ENCODE measurements at places on chromosomes 6 and 20.

DNA sequence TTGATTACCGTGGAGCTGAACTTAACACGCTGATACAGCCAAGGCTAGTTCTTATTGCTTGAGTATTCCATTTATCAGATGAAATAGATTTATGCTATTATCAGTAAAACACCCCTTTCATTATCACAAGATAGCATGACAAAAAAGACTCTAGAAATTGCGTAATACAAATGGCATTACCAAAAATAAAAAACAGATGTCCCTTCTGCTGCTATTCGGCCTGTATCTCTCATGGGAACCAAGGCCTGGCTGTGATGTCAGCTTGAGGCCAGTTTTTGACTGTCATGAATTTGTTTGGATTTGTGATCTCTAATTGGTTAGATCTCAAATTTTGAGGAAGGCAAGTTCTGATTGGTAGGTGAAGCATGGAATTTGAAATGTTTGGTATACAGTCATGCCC, 25.2 kb downstream of the MEI4 start:
- no peak for DNase-seq

- no peak for DNase-seq
Measured at GRCh38 chr6:29924287-29924686, 18.0 kb upstream of the HLA-A start.

GRCh38 chr6:151309619-151310018, 69.9 kb downstream of the AKAP12 start:
- DNase-seq: no peak

- no peak for DNase-seq
Measured at GRCh38 chr6:16929809-16930208, 168.5 kb upstream of the ATXN1 start.

DNA sequence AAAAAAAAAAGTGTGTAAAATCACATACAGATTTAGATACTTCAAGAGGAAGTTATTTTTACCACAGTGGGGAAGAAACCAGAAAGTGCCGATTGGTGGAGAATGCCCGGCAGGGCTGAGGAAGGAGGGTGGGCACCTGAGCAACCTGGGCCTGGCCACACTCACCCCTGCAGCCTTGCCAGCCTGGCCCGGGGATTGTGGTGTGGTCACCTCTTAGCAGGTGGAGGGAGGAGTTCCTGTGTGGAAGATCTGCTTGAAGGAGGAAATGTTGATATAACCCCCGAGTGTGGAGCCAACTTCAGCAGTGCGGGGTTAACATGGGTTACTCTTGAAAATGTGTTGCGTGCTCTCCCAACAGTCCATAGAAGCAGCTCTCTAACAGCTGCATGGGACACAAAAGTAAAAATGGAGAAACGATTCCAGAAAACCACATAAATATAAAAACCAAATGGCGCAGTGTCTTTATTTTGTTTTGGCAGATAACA, 14.7 kb downstream of the UST start:
- DNase-seq: no peak

DNA sequence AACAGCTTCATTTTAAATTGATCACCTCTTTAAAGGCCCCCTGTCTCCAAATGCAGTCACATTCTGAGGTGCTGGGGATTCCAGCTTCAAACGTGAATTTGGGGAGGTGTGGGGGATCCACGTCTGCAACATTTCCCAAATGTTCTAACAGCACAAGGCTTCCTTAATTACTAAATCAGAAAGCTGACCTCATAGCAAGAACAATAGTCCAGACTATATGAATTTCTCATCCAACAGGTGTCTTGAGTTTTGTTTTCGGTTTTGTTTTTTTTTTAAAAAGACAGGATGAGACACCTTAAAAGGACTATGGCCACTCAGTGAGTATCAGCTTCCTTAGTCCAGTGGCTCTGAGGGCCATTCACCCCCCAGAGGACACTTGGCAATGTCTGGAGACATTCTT, 11.5 kb downstream of the ATP9A start:
- no peak for DNase-seq

DNA sequence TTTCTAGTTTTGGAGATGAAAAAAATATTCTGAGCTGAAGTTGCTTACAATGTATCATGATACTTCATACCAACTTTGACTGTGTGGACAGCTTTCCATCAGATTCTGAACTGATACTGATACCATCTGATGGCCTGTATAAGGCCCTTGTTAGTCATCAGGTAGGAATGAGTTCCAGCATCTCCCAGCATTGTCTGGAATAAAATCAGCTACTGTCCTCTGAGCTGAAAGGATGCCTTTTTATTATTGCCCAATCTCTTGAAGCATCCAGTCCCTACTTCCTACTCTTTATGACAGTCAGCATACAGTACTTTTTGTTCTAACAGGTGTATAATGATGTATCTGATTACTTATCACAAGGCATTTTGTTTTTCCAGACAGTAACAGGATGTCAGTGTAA, 70.6 kb upstream of the EYA4 start:
- no peak for DNase-seq

- DNase-seq: no peak
Measured at GRCh38 chr20:9809271-9809670, 29.6 kb downstream of the PAK5 start.

GRCh38 chr6:119938752-119939151, 589.2 kb upstream of the MAN1A1 start:
- no peak for DNase-seq

DNA sequence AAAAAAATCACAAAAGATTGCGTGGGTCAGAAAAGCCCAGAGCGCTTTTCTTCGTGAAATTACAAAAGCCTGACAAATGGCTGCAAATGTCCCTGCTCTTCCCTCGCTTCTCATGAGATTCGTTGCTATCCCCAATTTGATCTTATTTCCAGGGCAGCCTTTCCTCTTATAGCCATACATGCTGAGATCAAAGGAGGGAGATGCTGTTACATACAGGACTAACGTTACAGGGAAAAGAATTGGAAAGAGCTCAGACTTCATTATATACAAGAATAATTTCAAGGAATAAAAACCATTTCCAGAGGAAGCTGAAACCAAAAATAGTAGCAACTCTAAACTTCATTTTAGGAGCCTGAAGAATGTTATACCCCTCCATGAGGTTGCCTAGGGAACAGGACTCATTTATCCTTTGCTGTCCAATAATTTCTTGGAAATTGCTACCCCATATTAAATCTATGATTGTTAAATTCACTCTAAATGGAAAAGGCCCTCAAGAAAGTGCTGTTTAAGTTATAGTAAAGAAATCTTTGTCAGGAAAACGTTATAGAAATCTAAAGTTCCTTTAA, 81.0 kb downstream of the METTL24 start:
- no peak for DNase-seq

- DNase-seq: no peak
Measured at GRCh38 chr6:42405021-42405420, 46.7 kb downstream of the TRERF1 start.

- DNase-seq: no peak
Measured at GRCh38 chr6:21603082-21603952, 9.8 kb downstream of the SOX4 start.

DNA sequence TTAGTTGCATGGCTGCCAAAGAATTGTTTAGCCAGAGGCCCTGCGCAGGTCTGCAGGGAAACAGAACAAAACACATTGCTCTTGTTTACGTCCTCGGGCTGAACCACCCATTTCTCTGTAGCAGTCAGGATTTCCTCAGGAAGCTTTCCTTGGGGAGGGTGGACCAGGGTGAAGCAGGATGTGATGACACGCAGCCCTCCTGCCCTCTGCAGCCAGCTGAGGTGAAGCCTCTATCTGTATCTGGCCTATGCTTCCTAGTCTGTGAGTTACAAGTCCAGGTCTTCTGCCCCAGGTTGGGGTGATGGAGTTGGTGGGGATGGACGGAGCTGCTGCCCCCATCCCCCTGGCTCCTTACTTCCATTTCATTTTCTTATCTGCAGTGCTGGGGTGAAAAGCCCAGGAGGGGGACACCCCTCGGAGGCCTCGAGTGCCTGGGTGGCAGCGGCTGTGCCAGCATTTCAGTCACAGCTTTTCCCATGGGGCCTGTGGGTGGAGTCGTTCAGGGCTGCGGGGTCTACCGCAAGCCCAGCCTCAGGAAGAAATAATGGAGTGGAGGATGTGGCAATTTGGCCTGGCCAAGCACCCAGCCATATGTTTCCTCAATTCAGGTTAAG, 24.9 kb downstream of the SASH1 start:
- no peak for DNase-seq

GRCh38 chr6:22827760-22828159, 258.4 kb downstream of the HDGFL1 start:
- DNase-seq: no peak

- no peak for DNase-seq
Measured at GRCh38 chr6:46983007-46983411, 59.1 kb downstream of the ADGRF1 start.

GRCh38 chr20:44650771-44651433, 597 bp downstream of the ADA start:
- DNase-seq: no peak

DNA sequence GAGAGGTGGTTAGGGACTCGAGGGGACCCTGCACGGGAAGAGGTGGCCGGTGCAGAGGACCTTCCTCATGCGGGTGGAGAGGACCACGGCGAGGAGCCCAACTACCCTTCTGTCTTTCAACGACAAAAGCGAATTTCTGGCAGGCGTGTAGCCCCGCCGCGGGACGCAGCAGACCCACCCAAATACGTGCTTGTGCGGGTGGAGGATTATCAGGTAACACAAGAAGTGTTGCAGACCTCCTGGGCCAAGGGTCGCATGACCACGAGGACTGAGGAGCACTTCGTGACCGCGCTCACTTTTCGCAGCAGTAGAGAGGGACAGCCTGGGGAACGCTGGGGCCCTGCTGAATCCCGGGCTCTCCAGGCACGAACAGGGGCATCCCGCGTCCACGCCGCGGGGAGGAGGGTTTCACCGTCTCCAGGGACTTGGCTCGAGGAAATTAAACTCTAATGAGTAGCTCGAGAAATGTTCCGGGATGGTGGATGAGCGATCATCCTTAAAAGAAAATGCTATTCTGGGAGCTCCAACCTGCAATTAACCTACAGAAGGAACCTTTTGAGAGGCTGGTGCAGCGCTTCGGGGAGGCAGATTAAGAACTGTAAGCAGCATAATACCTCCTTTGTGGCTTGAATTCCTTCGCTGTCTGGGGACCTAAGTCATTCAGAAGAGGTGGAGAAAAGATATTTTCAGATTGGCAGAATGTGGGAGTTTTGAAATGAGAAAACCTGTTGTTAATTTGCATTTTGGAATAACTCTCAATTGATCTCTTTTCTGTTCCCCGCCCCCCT, 804 bp downstream of the C6orf141 start:
- DNase-seq: no peak

DNA sequence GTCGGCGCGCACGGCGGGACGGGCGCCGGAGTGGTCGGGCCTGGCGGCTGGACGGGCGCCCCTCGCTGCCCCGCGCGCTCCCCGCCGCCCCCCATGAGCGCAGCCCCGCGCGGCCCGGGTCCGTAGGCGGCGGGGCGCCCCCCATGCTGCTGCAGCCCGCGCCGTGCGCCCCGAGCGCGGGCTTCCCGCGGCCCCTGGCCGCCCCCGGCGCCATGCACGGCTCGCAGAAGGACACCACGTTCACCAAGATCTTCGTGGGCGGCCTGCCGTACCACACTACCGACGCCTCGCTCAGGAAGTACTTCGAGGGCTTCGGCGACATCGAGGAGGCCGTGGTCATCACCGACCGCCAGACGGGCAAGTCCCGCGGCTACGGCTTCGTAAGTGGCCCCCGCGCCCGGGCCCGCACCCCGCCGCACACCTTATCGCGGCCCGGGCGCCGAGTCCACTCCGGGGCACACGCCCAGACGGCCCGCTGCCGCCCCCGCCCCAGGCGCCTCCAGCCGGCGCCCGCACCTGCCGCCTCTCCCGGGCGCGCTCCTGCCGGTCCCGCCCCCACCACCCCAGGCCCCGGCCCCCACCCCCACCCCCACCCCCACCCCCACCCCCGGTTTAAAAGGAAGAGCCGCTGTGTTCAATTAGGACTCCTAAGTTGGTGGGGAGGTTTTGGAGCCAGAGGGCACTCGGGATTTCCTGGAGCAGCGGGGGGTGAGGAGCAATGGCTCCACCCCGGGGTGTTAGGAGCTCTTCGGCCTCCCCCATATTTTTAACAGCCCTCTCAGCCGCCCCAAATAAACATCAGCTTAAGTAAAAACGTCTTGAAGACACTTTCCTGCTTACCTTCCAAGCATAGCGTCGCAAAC, 474 bp downstream of the RBM38 start:
- DNase-seq: no peak

GRCh38 chr6:167570460-167571400, 245.8 kb downstream of the TTLL2 start:
- DNase-seq: no peak

GRCh38 chr6:126020305-126021050, 34.1 kb downstream of the TRMT11 start:
- DNase-seq: no peak

DNA sequence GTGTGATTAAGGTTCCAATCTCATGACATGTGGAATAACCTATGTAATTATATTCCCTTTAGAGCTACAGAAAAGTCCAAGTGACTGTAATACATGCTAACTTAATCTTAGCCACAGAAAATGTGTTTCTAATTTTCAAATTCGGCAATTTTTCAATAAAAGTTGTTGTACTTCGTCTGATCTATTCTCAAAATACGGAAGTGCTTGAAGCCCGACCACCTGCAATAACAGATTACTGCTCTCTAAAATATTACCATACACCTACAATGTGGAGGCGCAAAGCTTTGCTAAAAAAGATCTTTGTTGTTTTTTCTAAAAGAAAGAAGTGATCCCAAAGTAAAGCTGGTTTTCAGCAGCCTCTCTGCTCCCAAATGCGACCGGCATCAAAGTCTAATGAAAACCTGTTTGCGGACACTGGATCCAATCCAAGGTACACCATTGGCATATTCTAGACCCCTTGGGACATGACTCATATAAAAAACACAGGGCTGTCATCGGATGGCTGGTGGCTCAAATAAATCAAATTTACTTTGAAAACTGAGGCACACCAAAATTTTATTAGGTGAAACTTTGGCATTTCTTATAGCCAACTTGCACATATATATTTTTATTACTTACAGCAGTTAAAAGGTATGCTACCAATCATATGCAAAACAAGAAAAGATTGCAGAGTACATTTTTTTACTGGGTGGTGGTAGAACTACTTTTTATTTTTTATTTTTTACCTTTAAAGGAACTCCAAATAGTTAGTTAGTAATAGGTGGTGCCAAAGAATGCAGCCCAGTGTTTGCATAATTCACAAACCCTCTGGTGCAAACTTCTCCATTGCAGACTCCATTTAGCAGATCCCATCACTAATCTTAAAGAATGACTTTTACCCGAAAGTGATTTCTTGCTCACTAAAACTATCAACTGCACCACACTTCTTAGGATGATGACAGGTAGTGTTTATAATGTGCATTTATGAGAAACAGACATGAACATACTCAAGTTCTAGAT, 118.7 kb upstream of the TBX18 start:
- peak; percentile 61 for DNase-seq

GRCh38 chr6:16648003-16648402, 113.3 kb downstream of the ATXN1 start:
- no peak for DNase-seq

- no peak for DNase-seq
Measured at GRCh38 chr20:21496452-21496851, 17.4 kb downstream of the NKX2-2 start.

- DNase-seq: no peak
Measured at GRCh38 chr20:40838509-40838908, 149.5 kb upstream of the MAFB start.
